ENCODE measurements at places on chromosomes 3 and 15.

GRCh38 chr3:133754455-133754854 is 8.3 kb downstream of the TF start:
- DNase-seq = no peak

DNA sequence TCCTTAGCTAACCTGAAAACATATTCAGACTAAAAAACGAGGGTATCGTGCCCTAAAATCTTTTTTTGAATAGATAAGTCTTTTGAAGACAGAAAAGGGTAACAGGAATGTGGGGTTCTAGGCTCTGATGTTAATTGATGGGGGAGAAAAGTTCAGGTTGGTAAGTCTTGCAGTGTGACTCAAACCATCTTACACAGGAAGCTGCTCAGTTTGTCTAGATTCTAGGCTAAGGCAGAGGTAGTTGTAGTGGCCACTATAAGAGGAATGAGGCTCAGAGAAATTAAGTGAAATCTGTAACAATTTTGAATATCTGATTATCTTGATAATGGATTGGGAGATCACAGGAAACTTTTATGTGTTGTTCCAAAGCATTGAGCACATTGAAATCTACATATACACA is 267.9 kb downstream of the PDCD6IP start:
- no peak for DNase-seq

DNA sequence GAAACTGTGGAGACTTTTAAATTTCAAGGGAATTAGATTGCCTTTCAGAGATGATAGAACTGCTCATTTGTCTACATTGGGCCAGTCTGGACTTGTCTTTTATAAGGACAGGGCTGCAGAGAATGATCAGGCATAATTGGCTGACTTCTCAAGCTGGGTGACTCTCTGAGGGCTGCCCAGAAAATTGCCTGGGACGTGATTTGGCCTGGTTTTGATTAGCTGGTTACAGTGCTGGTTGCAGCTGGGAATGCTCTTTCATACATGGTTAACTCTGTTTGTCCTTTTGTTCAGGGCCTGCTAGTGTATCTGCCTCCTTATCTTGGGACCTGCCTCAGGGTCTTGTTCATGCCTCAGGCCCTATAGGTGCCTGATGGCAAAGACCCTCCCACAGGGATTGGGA is 245.6 kb downstream of the CLSTN2 start:
- no peak for DNase-seq

DNA sequence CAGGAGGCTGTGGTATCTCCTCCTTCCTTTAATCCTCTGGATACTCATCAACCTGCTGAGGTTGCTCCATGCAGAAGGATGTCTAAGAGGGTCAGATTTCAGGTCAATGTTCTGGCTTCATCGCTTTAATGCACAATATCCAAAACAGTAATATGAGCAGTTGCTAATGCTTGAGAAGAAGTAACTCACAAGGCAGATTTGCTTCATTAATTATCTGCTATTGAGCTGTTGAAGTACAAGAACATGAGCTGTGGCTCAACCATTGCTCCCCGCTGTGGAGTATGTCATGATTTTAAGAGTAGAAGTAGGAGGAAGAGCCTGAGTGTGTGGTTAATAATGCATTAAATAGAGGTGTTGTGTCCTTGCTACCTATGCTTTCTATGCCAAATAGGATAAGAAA is 1412.9 kb upstream of the ALCAM start:
- no peak for DNase-seq

GRCh38 chr3:193086681-193087080 is 154.3 kb upstream of the PLAAT1 start:
- DNase-seq = no peak

- no peak for DNase-seq
These were observed 19.7 kb upstream of the MFGE8 start for GRCh38 chr15:88932875-88933330.

- no peak for DNase-seq
These were observed 1.3 kb upstream of the CPA3 start for GRCh38 chr3:148863814-148864213.

- peak; percentile 97 for DNase-seq
These were observed 495 bp upstream of the COL7A1 start for GRCh38 chr3:48595526-48596121.

- peak; percentile 77 for DNase-seq
These were observed 22.1 kb upstream of the TJP1 start for GRCh38 chr15:29844290-29844903.

DNA sequence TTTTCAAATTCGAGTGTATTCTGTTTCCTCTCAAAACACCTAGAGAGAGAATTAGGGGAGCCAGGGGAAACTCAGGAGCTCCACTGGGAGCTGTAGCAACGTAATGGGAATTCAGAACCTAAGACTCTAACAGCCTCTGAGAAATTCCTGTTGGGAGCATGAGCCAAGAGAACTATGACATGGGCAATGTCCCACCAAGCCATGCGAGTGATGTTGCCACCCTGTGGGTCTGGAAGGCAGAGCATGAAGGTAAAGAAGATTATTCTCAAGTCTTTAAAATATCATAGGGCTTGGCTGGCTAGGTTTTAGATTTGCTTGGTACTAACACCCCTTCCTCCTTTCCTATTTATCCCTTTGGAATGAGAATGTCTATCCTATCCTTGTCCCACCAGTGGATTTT is 392.6 kb upstream of the ADAMTS9 start:
- DNase-seq = peak; percentile 4

DNA sequence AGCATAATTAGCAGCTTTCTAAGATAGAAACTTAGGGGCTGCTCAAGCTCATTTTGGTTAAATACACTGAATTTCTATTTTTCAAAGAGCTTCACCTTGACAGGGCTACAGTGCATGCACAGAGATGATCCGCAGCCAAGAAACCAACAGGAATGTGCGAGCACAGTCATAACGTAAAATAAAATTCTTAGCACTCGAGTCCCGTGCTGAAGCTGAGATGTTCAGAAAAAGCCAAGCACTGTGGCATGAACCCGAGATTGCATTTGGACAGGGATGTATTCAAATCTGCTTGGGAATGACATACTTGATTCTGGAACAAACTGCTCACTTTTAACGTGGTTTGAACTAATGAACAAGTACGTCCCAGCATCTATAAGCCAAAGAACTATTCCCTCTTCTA is 340.3 kb downstream of the FOXP1 start:
- no peak for DNase-seq

- no peak for DNase-seq
These were observed 8.1 kb upstream of the LRRK1 start for GRCh38 chr15:100911086-100911485.

GRCh38 chr3:42216931-42217333 is 49.1 kb downstream of the CCK start:
- DNase-seq = peak; percentile 85

DNA sequence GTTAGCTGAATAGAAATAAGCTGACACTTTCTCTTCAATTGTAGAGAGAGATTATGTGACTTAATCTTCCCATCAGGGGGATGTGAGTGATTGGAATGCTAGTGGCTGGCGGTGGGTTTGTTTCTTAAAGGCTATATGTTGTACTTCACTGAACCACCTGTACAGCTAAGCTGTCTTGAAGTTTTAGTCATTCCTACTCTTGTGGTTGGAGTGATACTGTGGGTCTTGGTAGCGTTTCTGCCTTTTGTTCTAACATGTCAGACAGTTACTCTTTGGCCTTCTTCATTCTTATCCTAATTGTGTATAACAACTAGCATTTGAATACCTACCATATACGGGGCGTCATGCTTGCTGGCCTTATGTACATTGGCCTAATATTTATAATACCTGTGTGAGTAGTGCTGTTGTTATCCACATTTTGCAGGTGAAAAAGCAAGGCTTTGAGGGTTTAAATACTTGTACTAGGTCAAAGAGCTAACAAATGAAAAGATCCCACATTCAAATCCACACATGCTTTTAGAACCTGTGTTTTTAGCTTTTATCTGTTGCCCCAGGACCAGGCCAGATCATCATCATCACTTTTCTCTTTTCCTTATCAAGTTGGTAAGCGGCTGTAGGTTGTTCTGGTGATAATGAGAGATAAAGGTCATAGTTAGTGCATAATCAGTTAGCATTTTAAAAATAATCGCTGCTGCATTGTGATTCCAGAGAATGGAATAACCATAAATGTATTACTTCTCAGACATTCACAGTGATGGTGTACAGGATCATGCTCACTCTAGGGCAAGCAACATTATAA is 50.2 kb downstream of the AKAP13 start:
- no peak for DNase-seq

GRCh38 chr3:40566694-40567093 is 41.9 kb downstream of the ZNF621 start:
- no peak for DNase-seq

GRCh38 chr3:60792249-60792852 is 458.9 kb downstream of the FHIT start:
- DNase-seq = no peak

DNA sequence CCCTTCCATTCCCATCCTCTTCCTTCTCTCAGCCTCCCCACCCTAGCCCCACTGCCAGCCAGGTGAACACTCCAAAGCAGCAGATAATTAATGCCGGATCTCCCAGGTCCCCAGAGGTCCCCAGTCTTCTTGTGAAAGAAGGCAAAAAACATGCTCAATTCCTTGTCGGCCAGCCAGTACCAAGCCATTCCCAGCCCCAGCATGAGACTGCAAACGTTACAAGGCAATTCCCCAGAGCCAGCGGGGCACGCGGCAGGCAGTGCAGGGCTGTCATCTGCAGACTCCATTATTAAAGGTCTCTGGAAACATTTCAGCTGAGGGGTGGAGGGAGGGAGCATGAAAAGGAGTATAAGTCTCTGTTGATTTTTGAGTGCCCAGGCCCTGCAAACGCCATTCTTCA is 117.8 kb downstream of the XXYLT1 start:
- no peak for DNase-seq

- DNase-seq = no peak
These were observed 55.6 kb downstream of the MAGI1 start for GRCh38 chr3:65983100-65983499.

DNA sequence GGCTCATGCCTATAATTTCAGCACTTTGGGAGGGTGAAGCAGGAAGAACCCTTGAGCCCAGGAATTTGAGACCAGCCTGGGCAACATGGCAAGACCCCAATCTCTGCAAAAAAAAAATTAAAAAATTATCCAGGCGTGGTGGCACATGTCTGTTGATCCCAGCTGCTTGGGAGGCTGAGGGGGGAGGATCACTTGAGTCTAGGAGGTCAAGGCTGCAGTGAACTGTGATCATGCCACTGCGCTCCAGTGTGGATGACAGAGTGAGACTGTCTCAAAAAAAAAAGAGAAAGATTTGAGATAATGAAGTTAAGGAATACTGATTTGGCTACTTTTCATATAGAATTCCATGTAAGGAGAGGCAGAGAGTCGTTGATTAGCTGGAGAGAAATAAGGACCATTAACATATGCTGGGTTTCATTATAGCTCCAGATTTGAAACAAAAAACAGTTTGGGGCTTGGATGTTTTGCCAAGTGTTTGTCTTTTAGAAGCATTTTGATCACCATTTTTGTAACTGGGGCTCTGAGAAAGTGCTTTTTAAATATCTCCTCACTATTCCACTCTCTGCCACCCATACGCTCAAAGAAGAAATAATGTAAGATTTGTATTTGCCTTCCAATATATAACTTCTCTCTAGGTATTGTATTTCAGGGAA is 214.2 kb downstream of the FEZF2 start:
- no peak for DNase-seq

DNA sequence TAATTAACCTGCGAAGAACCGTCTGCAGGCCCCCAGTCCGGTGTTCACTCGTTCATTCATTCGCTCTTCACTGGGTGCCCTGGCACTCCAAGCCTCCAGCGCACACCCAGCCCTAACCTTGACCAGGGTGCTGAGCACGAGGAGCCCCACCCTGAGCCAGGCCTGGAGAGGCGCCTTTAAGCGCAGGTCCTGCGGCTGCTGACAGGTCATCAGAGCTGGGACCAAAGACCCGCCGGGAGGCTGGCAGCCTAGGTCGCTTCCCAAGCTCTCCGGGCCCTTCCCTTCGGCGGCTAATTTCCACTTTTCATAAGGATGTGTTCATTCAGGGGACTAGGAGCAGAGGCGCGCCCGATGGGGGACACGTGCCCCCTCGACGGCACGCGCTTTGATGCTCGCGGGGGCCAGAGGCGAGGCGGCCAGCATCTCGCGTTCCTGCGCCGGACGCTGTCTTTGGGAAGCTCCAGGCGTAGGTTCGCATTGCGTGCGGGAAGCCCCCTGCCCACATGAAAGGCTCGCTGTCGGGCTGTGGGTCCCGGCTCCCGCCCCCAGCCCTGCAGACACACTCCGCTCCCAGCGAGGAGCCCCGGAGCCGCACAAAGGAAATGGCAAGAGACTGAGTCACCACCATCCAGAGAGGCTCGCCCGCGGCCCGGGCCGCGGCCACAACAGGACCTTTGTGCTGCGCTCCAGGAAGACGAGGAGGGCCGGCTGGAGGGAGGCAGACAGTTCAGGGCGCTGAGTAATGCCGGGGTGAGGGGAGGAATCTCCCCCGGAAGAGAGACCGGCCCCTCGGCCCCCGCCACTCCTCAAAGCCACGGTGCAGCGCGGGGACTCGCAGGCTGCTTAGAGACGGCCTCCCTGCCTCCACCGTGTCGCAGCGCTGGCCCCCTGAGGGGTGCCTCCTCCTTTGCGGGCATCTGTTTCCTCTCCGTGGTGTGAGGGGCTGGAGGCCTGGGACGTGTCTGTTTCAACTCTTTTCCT is 266.4 kb upstream of the HES1 start:
- DNase-seq = no peak

GRCh38 chr3:29212789-29213433 is 68.0 kb upstream of the RBMS3 start:
- DNase-seq = no peak

DNA sequence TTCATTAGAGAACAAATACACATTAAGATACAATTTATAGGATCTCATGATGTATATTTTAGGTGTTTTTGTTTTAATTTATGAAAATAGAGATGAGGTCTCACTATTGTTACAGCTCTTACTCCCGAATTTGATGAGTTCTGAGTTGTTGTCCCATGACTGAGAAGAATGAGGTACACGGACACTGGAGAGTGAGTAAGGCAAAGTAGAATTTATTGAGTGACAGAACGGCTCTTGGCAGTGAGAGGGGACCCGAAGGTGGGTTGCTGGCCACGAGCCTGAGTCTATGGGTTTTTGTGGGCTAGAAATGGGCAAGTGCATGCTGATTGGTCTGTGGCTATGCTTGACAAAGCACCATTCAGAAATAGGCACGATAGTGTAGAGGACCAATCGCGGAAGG is 3.1 kb upstream of the RNF168 start:
- no peak for DNase-seq
